ENCODE measurements at places on chromosomes 7 and 10. TPM values are rescaled to one million over a fixed set of nuclear protein-coding genes. Genes with fewer than 3 reads are reported as not detected.

GRCh38 chr7:45982907-45983719 is 62.0 kb upstream of the IGFBP3 start:
- DNase-seq, result peak; percentile 43

GRCh38 chr10:107978455-107978854 is 813.9 kb upstream of the SORCS1 start:
- no peak for DNase-seq

Gene FAM25G
- total RNA-seq, result not detected

DNA sequence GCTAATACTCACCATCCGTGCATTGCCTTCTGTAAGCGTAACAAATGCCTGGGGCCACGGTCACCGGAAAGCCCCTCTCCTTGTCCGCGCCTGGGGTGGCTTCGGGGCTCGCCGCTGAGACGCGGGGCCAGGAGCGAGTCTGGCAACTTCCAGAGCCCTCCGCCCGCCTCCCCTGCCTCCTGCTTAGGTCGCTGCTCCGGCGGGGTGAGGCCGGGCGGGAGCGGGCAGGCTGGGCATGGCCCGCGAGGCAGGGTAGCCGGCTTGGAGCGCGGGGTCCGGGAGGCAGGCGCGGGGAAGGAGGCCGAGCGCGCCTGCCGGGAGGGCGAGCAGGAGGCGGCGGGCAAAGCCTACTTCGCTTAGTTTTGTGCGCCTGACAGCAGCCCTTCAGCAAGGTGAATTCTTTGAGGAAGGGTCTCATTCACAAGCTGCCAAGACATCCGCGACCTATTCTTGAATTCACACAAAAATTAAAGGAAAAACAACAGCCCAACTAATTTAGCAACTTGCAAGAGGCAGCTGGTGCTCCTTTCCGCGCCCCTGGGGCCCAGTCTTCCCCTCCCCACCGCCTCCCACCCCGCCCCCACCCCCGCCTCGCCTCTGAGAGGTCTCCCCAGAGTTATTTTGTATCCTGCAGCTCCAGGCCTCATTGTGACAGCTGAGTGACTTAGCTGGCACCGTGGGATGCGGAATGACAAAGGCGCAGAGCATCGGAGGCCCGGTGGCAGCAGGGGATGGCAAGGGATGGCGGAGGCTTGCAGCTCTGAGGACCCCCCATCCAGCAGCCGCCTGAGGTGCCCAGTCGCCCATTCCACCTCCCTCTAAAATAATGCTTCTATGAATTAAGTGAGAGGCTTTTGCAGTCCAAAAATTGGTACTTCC is 12.8 kb upstream of the KAT6B start:
- no peak for DNase-seq

DNA sequence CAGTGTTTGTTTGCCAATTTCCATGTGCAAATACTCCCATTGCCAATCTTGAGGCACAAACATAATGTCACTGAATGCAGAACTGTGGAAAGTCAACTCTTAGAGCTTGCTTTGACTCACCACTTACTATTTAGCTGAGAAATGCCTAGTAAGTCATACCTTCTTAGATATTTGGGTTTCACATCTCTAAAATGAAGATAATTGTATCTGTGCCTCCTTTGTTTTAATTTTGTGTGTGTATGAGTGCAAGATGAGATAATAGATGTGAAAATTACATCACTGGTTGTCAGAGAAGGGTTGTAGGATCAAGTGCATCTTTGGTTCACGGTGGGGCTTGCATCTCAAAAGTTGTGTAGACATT is 407.5 kb downstream of the INHBA start:
- DNase-seq, result no peak

- no peak for DNase-seq
These were observed 54.9 kb downstream of the AKAP9 start for GRCh38 chr7:91995391-91996105.

Gene GOLGA7B
- 0.33 TPM for total RNA-seq

Gene PDE1C
- not detected for total RNA-seq

Gene AP5Z1
- 44.4 TPM for total RNA-seq

Gene VPS50
- total RNA-seq, result 14.7 TPM

Gene PDE6C
- not detected for total RNA-seq

GRCh38 chr7:2049782-2050510 is 182.8 kb downstream of the MAD1L1 start:
- DNase-seq, result no peak

All from activated CD4-positive, alpha-beta T cell treated with anti-CD3 and anti-CD28 coated beads, Interleukin-2, amount 10 ng/mL, durations not matched to agents 24 days and 14 days (primary cell).